Suppressor macrophage treated with lipopolysaccharide for 4 hours (primary cell): ENCODE measurements at places on chromosomes 3 and 15.
A peak's percentile ranks its signal among the peaks of the same experiment; 100 is the strongest.

- DNase-seq: no peak
These were observed 246.1 kb upstream of the PPP2R3A start for GRCh38 chr3:135719449-135719848.

DNA sequence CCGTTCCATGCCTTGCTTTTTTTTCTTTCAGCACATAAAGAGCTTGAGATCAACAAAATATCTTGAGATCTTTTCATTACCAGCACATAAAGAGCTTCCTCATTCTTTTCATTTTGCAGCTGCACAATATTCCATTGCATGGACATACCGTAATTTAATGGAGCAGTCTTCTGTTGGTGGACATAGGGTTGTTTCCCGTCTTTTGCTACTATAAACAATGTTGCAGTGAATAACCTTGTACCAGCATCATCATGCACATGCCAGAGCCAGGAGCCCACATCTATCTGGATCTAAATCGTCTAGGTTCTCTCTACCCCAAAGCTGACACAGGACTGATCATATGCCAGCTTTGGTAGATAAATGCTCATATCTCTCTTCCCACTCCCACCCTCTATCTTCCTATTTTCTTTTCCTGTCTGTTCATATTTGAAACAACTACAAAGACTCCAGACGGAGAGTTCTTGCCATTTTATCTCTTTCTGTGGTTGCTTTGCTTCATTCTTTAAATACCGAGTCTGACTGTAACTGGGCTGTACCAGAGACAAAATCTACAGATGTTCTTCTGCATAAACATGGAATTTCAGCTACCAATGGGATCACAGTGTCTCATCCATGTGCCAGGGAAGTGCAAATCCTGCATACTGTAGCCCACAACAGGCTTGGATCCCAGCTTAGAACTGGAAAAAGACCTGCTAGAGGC is 47.1 kb upstream of the AKAP13 start:
- DNase-seq: no peak

- DNase-seq: peak; percentile 76
These were observed 5.2 kb downstream of the HRH1 start for GRCh38 chr3:11159421-11159904.

DNA sequence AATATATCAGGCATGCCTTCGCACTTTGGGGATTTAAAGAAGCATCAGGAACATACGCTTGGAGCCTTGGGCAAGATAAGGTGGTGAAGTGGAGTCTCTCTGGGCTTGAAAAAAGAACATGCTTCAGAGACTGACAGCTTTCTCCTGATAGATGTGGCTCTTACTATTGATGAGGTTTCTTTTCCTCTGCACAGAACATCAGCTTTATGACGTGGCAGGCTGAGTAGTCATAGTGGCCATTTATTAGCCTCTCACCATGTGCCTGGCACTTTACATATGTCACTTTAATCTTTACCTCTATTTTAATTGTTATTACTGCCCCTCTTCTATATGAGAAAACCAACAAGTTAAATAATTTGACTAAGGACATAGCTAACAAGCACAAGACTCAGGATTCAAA is 19.0 kb upstream of the LRRC58 start:
- no peak for DNase-seq

GRCh38 chr3:185041540-185041939 is 111.3 kb downstream of the C3orf70 start:
- no peak for DNase-seq

DNA sequence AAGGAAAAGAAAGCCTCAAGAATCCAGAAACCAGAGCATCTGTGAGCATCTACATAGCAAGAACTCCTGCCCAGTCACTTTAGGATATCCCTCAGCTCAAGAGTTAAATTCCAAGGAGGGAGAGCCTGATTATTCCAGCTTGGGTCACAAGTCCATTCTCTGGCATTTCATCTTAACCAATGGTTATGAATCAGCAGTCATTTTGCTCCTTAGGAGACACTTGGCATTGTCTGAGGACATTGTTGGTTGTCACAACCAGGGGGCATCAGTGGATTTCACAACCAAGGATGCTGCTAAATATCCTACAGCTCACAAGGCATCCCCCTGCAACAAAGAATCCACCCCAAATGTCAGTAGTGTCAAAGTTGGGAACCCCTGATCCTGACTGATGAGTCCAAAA is 51.0 kb upstream of the LMCD1 start:
- no peak for DNase-seq

GRCh38 chr3:37590328-37591079 is 271.2 kb upstream of the CTDSPL start:
- peak; percentile 11 for DNase-seq

DNA sequence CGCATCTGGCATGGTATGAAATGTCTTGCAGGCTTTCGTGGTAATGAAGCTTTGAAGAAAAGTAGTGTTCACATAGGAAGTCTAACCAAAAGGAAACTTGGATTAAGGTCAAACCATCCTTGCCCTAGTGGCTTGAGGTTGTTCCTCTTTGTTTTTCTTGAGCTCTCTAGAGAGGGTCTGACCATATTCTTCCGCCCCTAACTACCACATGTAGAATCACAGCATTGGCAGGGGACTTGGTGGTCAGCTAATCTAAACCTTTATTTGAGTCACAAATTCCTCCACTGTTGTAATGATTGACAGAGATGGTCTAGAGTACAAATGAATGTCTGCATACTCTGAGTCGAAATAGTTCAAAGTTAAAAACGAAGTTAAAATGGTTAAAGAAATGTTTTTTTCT is 39.1 kb upstream of the PHLDB2 start:
- DNase-seq: no peak

GRCh38 chr3:128488991-128489673 is 3.9 kb downstream of the GATA2 start:
- no peak for DNase-seq

DNA sequence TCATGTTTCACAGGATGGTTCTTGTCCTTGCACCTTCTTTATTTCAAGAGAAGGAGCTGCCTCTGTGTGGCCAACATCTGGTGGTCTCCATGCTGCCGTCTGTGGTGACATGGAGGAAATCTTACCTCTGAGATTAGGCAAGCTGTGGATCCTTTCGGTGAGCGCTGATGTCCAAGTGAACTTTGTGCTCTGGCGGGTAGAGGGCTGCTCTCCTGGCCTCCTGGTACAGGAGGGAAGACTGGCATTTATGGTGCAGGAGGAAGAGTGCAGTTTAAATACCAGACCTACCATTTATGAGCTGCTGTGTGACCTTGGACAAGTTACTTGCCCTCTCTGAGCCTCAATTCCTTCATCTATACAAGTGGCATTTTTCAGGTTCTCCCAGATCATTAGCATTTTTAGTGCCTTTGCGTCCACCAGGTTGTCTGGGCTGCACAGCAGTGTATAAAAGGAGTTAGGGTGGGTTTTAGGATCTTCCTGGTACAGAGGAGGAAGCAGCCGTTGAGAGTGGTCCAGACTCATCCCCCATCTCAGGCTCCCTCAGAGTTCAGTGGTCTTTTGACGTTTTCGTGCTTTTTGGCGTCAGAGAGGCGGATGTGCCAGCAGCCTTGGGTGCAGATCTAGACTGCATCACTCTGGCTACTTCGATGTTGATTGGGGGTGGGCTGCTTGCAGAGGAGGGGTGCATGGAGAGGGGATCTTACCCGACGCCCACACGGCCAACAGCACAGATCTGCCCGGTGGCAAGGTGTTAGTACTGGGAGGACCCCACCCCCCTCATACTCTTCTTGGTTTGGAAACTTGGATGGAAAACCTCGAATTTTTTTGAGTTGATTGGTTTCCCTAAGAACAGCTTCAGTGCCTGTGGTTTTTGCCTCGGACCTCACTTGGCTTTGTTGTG is 162.2 kb downstream of the ITPR1 start:
- DNase-seq: no peak

GRCh38 chr15:80550219-80550907 is 144.7 kb upstream of the ABHD17C start:
- no peak for DNase-seq

- no peak for DNase-seq
These were observed 28.5 kb upstream of the PDE8A start for GRCh38 chr15:84953136-84953535.

DNA sequence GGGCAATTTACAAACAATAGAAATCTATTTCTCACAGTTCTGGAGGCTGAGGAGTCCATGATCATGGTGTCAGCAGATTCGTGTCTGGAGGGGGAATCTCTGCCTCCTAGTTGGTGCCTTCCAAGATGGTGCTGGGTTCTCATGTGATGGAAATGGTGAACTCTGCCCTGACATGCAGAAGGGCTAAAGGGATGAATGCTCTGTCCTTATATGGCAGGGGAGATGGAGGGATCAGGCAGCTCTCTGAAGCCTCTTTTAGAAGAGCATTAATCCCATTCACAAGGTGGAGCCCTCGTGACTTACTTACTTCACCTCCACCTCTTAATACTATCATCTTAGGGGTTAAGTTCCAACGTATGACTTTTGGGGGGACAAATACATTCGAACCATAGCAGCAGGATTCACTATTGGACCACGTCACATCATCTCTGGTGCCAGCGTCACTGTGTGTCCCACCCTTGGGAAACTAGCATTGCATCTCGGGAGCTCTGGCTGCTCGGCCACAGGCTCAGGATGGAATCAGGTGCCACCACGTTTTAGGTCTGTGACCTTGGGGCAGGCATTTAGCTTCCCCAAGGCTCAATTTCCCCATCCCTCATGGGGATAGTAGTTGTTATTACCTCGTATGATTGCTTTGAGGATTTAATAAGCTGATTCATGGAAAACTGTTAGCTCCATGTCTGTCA is 53.0 kb downstream of the SV2B start:
- DNase-seq: no peak

DNA sequence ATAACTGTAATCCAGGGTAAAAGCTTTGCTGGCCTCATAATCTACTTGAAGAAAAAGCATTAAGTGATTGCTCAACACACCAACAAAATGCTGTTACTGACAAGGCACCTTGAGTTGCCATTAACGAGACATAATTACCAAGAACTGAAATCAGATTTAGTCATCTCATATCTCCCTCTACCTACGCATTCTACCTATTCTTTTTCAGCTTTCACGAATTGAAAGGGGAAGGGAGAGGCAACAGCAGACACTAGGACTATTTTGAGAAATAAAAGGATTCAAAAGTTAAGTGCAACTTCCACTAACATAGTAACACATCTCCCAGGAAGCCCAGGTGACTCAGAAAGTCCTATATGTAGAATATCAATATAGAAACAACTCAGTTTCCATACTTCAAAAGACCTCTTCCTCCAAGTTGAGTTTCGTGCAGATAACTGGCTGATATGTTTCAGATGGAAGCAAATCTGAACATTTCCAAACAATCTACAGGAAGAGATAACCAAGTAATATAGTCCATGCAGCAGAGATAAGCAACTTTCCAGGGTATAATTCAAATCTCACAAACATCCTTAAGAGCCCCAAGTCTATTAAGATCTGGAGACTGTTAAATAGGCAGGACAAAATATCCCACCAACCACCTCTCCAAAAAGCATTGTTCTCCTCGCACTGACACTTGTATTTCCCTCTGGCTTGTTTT is 1.9 kb downstream of the OSBPL10 start:
- no peak for DNase-seq

DNA sequence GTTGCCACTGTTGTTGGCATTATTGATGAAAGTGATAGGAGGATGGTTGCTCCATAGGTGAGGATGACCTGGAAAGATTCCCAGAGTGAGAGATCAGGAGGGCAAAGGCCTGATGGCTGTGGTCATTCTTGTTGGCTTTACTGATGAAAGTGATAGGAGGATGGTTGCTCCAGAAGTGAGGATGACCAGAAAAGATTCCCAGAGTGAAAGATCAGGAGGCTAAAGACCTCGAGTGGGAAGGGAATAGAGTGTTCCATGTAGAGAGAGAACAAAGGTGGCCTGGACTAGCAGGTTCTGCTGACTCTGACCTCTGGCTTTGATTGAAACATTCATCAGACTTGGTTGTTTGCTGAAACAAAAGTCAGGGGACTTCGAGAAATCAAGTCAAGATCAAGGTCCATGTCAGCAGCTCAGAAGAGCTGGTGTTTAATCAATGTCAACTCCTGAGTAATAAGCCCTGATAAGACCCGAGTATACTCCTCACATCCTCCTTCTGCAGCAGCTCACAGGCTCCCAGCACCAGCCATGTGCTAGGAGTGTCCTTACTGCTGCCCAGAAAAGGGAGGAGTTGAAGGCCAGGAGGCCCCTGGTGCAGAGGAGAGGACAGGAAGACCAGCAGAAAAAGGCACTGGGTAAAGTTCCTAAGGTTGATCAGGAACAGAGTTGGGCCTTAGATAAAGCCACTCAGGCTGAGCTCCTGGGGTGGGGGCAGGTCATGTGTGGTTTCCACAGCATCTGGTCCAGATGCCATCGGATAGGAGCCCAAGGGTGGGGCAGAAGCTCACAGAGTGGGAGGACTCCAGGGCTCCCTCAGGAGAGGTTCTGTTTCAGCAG is 19.9 kb downstream of the CYP8B1 start:
- no peak for DNase-seq
